ENCODE measurements at places on chromosomes 11 and 22.

- no peak for DNase-seq
Measured at GRCh38 chr11:116257883-116258282, 514.9 kb downstream of the BUD13 start.

- no peak for DNase-seq
Measured at GRCh38 chr11:115363426-115363825, 140.8 kb downstream of the CADM1 start.

GRCh38 chr11:81497202-81497804 is 1236.4 kb downstream of the FAM181B start:
- DNase-seq: no peak

GRCh38 chr11:123640029-123640428 is 14.4 kb downstream of the SCN3B start:
- DNase-seq: no peak

- no peak for DNase-seq
Measured at GRCh38 chr11:20362481-20362880, 1.0 kb upstream of the HTATIP2 start.

DNA sequence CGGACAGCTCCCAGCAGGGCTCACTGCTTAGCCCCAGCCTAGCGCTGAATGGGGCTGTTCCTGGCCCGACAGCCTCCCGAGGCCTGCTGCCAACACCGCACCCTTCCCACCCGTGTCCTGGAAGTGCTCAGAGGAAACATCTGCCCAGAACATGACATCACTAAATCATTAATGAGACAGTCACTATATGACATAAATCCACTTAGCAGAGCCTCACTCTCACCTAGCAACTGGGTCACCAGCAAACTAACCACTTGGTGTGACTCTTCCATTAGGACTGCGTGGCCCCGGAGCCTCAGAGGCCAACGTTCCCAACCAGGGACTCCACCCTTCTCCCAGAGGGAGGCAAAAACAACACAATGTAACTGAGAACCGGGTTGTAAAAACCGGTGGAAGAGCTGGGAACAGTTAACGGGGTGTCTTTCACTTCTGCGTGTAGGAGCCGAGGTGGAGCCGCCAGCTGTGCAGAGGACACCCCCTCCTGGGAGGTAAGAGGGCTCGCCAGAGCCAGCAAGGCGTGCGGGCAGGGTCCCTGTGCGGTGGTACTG is 21.4 kb upstream of the PACSIN2 start:
- DNase-seq: no peak
